ENCODE measurements at places on chromosomes 11 and 22.

DNA sequence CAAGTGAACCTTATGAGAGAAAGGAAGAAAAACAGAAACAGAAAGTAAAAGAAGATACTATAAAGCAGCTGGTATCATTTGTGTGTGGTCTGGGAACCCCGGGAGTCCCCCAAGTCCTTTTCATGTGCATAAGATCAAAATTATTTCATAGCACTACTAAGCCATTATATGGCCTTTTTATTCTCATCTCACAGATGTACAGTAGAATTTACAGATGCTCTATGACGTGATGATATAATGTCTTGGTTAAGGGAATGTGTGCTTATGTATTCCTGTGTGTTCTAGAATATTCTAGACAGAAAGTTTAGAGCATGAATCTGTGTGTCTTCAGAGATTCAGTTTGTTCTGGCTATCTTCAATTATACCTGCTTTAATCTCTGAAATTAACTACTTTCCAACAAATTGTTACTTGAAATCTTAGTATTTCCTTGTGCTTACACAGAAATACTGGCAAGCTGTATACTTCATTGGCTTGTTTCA lies 8.6 kb upstream of the TPP1 start:
- peaks cover 18% of the 10 kb centered on the region for H3K4me1 ChIP-seq
- peak overlapping the region; percentile 91 for H3K27ac ChIP-seq

- H3K4me3 ChIP-seq = no peak overlapping the region
- H3K36me3 ChIP-seq = no peaks in the 10 kb centered on the region
- no peaks in the 10 kb centered on the region for H3K27me3 ChIP-seq
- no peak for DNase-seq
- peaks cover 16% of the 10 kb centered on the region for H3K4me1 ChIP-seq
Observed at GRCh38 chr22:37503850-37504249, 15.4 kb downstream of the CARD10 start.

GRCh38 chr11:62061356-62062222 lies 62.2 kb upstream of the INCENP start:
- no peaks in the 10 kb centered on the region for H3K4me1 ChIP-seq
- H3K27ac ChIP-seq = no peak overlapping the region
- peaks cover 3% of the 10 kb centered on the region for H3K27me3 ChIP-seq
- H3K36me3 ChIP-seq = no peaks in the 10 kb centered on the region
- no peak for DNase-seq
- no peak overlapping the region for H3K4me3 ChIP-seq

DNA sequence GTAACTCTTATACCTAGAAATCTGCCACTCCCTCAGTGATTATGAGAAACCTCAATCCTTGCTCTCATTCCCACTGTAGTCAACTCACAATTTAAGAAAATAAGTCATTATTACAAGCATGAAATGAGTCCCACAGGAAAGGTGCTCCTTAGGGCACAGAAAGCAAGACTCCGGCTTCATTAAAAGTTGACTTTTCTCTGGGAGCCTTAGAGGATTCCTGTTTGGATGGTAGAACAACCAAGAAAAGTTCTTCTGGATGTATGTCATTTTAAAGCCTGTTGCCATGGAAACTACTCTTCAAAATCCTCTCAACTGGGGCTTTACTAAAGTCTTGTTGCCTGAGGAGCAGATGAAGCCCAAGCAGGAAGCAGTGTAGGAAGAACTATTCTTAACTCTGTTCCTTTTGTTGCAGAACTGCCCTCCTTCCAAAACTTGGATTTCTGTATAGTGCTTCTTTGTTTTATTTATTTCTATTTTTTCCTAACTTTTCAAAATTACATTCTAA lies at the start of gene OR8B8:
Gene OR8B8, minus strand, starts transcription at position 51 of the 505 bp plus-strand sequence. CDS start 4,611 bp downstream, outside the sequence.
- no peaks in the 10 kb centered on the region for H3K4me1 ChIP-seq
- peaks cover 3% of the 10 kb centered on the region for H3K27me3 ChIP-seq
- no peak within 1 kb of the TSS for H3K4me3 ChIP-seq
- no peak within 1 kb of the TSS for H3K27ac ChIP-seq

GRCh38 chr22:49236541-49237075 lies 591.1 kb downstream of the BRD1 start:
- DNase-seq = no peak
- no peaks in the 10 kb centered on the region for H3K4me1 ChIP-seq
- no peak overlapping the region for H3K4me3 ChIP-seq
- no peaks in the 10 kb centered on the region for H3K36me3 ChIP-seq

All from activated naive CD8-positive, alpha-beta T cell treated with anti-CD3 and anti-CD28 coated beads, Interleukin-2, amount 10 ng/mL, durations not matched to agents 7 days and 5 days (primary cell).